ENCODE measurements at places on chromosomes 1 and 21.

DNA sequence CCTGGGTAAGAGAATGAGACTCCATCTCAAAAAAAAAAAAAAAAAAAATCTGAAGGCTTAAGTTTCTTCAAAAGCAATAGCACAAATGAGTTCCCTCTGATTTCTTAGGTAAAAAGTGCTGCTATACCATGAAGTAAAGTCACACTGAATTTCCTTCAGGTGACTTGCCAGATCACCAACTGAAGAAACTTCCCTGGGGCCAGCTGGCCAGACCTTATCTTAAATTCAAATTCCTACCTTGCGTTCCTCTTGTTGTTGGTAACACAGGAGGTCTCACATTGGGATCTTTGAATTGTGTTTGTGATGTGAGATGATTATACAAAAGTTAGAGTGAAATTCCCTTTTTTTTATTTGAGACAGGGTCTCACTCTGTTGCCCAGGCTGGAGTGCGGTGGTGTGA lies 11.8 kb downstream of the INAVA start:
- no peak for DNase-seq

DNA sequence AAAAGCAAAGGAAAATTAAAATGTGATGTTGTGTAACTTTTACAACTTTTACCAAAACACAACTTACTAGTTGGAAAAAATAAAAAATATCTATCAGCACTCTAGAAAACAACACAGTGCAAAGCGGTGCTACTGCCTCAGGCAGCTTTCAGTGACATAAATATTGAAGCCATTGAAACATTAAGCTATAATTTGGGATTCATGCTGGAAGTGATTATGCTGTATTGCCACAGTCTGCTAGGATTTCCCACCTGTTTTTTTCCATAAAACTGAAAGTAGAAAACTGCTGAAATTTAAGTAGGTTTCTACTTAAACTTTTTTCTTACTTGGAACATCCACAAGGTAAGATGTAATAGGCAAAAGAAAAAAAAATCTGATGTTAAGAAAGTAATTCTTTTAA lies 674.4 kb downstream of the KCNT2 start:
- DNase-seq = no peak

DNA sequence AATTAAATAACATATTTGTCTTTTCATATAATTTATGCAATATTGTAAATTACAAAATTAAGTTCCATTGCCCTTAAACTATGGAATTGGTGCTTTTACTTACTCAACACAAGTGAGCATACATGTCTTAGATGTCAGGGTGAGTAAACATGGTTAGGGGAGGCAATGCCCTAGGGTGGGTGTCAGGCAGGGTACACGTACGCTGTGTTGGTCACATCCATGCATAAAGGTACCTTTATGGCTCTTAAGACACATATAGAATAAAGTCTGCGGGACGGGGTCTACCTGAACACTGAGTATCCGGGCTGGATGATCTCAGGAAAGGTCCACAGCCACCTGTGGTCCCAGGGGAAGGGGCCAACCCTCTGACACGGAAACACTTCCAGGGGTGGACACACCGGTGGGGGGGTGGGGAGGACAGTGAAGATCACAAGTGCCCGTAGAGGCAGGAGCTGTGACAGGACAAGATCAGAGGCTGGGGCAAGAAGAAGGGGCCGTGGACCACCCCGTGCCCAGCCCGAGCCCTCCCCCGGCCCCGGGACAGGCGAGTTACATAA lies 720 bp downstream of the LIN9 start:
- no peak for DNase-seq

DNA sequence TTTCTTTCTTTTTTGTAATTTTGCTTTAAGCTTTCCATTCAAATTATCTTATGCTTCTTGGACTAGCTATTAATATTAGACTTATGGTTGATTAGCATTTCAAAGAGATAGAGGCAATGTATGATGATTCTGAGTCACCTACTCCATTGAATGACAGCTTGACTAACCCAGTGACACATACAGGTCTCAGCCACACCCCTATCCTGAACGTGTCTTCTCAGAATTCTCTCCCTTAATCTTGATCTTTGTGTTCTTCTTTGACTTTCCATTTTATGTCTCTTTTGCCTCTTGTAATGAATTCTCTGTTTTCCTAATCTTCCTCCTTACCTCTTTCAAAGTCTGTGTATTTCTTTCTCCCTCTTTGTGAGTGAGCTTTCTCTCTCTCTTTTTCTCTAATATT lies 241.1 kb downstream of the PDE4B start:
- no peak for DNase-seq
